ENCODE measurements at places on chromosomes 2 and 18. TPM values are rescaled to one million over a fixed set of nuclear protein-coding genes. Genes with fewer than 3 reads are reported as not detected.

The CNDP1 gene
- total RNA-seq, result not detected

The RAB6C gene
- total RNA-seq, result 0.36 TPM

The WNT10A gene
- total RNA-seq, result not detected

The E2F6 gene
- 18.8 TPM for total RNA-seq

The CYP27A1 gene
- total RNA-seq, result 24.3 TPM

The C2orf76 gene
- 16.3 TPM for total RNA-seq

The ABCG5 gene
- not detected for total RNA-seq

The IL1F10 gene
- total RNA-seq, result not detected

The STRN gene
- total RNA-seq, result 14.9 TPM
